Inflammatory macrophage treated with lipopolysaccharide for 1 hour (primary cell): ENCODE measurements at places on chromosomes 3 and 15.

- no peak for DNase-seq
Measured at GRCh38 chr15:22795206-22796063, 9.0 kb downstream of the NIPA1 start.

DNA sequence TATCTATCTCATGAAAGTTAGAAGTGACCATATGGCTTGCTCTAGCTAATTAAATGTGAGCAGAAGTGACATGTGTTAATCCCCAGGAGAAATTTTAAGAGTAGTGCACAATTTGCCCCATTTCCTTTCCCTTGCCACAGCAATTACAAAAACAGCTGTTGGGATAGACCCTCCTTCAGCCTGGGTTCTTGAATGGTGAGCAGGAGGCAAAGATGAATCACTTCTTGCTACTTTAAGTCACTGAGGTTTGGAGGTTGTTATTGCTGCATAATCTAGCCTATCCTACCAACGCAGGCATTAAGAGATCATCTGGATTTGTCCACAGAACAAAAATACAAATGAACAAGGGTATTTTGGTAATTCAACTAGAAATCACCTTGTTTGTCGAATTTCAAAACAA is 51.7 kb upstream of the CAPN7 start:
- no peak for DNase-seq

GRCh38 chr15:43896543-43896942 is 69.7 kb downstream of the WDR76 start:
- no peak for DNase-seq

DNA sequence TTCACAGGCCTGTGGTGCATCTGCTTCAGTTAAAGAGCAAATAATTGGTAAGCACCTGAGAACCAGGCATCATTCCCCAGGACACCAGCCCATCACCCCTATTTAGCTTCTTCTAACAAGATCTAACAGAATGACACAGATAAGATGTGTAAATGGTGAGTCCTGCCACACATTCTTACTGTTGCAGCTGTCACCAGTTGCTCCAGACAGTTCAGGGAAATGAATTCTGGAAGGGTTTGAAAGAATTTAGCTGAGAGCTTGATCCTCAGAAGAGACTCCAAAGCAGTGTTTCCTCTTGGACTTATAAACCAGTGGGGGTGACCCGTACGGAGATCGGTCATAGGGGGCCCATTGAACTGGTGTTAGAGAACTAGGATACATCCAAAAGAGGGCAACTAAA is 238.0 kb downstream of the MEX3B start:
- DNase-seq, result no peak

GRCh38 chr3:168273036-168273435 is 177.3 kb upstream of the GOLIM4 start:
- peak; percentile 60 for DNase-seq

DNA sequence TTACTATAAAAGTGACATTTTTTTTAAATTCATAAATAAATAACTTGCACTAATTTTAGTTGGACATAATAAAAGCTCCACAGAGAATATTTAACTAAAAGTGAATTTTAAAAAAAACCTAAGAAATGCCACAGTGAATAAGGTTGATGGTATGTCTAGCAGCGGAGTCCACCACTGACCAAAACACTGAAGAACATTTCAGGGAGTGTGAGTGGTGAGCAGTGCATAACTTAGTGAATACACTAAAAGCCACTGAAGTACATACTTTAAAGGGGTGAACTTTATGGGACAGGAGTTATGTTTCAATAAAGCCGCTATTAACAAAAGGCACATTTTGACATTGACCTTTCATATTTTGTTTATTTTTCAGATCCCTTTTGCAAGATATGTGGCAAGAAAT is 32.3 kb downstream of the SRP14 start:
- no peak for DNase-seq

- no peak for DNase-seq
Measured at GRCh38 chr3:129371041-129371826, 57.2 kb downstream of the EFCAB12 start.

GRCh38 chr3:150439657-150440056 is 31.6 kb downstream of the TSC22D2 start:
- no peak for DNase-seq

DNA sequence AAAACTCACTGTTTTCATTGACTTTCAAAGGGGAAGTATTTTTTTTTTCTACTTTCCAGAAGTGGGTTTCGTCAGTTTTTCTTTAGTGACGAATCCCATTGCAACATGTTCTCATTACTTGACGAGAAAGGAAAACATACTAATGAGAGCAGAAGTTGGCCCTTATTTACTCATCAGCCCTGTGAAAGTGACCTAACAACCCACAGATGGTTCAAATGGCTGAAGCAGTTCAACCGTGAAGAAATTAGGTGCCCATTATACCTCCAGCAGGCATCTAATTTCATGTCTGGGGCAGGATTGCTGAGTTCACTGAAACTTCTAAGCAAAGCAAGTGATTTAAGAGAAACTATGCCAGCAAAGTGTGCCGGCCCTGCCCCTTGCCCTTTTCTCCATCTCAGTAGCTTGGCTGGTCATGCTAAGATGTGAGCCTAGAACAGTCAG is 9.0 kb downstream of the AQP9 start:
- peak; percentile 95 for DNase-seq

DNA sequence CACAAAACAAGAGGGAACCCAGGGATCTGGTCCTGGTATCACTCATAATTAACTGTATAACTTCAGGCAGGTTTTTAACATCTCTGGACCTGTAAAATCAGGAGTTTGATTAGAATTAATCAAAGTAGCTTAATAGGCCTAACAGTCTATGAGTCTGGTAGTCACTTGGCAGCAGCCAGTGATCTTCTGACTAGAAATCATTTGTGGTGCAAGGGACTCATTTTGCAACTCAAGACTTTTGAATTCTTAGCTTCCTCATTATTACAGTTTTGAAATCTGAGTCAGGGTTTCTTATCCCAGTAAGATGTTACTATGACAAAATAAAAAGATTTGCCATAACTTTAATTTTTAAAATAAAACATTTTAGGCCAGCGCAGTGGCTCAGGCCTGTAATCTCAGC is 70.8 kb downstream of the TMCC1 start:
- peak; percentile 92 for DNase-seq

GRCh38 chr3:120429921-120430361 is 20.9 kb downstream of the FSTL1 start:
- DNase-seq, result no peak

- peak; percentile 74 for DNase-seq
Measured at GRCh38 chr3:192825657-192826200, 91.9 kb downstream of the MB21D2 start.

DNA sequence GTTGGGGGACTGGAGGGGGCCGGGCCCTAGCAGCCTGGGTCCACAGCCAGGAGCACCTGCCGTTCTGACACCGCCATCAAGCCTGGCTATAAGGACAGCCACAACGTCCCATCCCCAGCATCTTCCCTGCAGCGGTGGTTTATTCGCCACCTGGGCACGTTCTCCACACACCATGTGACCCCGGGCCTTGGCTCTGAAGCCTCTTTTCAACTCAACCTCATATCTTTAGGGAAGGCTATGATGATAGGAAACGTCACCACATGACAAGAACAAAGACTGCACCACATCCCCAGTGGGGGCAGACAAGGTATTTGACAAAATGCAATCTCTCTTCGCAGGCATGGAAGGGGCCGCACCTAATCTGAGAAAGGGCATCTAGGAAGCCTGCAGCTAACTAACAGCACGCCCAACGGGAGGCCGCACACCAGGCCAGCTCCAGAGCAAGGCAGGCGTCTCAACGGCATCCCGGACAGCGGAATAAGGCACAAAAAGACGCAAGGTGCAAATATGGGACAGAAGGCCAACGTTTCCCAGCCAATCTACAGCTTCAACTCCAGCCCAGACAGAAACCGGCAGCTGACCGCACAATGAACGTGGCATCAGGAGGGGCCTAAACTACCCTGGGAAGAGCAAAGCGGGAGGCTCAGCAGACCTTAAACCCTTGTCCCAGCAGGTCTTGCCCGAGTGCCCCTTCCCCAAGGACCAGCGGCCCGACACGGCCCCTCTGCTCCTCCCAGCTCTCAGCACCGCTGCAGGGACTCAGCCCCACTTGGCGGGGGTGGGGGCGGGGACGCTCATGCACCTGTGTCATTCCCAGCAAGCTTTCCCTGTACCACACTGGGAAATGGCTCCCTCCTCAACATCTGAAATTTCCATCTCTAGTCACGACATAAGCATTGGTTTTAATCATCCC is 41.9 kb downstream of the NIPA2 start:
- DNase-seq, result no peak

- DNase-seq, result no peak
Measured at GRCh38 chr15:39153716-39154115, 427.2 kb upstream of the THBS1 start.

DNA sequence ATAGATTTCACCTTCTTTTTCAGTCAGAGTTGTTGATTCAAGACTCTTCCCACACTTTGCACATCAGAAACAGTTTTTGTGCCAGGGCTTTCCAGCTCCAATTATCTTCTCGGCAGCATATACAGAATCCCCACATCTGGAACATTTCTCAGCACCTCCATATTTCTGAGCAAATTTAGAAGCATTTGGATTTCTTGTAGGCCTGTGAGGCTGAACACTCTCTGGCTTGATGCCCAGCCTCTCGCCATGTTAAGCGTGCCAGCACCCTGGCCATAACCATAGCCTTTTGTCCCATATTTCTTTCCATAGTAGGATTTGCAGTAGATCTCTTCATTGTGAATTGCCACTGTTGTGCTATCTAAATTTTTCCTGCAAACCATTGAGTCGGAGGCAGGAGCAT is 28.3 kb downstream of the CD80 start:
- DNase-seq, result no peak

DNA sequence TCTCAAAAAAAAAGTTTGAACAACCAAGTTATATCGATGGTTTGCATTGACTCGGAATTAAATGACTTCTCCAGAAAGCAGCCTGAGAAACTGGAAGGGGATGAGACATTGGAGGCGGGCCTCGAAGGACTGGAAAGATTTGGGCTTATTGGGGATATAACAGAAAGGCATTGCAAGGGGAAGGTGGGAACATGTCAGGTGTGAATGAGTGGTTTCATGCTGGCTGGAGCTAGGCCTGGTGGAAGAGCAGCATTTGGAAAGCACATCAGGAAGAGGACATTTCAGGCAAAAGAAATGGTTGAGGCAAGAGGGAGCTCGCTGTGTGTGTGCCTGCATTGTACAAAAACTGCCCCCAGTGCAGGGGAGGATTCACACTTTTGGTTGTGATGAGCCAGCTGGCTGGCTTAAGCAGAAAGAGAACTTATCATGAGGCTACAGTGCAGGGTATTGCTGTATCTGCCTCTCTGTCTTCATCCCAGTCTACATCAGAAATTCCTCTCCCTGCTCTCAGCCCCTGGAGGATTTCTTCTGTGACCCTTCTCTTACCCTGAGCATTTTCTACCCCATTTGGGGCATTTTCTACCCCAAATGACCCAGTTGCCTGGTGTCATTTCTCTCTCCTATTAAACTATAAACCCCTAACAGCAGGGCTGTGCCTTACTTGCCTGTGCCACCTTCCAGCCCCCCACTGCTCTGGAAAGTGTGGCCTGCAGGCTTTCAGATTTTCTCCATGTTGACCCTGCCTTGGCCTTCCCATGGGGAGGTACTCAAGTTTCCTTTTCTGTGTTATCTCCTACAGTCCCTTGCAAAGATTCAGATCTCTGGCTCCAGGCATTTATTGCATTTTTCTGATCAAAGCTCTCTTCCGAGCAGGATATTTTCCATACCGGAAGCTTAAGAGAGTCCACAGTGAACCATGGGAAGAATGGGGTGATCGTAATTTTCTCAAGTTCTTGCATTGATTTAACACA is 64.4 kb upstream of the FLNB start:
- no peak for DNase-seq

- DNase-seq, result no peak
Measured at GRCh38 chr15:33008284-33008995, 186.1 kb downstream of the FMN1 start.

DNA sequence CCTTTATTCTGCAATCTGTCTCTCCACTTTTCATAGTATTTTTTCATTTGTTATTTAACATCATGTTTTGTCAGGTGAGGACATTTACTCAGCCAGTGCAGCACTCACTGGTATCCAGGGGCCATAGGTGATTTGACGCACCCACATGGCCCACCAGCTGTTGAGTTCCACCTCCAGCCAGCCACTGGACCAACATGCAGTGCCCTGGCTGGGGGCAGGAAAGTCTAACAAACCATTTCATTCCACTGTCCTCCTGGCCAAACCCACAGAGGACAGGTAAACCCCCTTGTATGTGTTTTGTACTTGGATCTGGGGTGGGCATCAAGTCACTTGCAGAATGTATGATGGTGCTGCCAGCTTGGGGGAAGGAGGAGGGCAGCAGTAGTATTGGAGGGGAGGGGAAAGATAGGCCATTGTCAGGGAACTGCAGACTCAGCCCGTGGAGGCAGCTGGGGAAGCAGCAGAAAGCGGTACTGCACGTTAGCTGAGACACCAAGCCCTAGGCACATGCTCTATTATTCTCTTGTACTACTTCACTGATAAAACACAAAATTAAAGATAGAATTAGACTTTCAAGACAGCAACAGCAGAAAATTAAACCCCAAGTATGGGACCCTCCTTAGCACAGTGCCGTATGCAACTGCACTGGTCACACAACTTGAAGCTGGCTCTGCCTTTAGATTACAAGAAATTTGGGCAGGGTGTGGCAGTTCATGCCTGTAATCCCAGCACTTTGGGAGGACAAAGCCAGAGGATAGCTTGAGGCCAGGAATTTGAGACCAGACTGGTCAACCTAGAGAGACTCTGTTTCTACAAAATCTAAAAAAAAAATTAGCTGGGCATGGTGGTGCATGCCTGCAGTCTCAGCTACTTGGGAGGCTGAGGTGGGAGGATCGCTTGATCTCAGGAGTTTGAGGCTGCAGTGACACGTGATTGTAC is 15.4 kb upstream of the RPL24 start:
- DNase-seq, result no peak

GRCh38 chr3:43399034-43399433 is 112.7 kb downstream of the SNRK start:
- DNase-seq, result no peak

GRCh38 chr3:69200384-69201068 is 78.1 kb upstream of the LMOD3 start:
- no peak for DNase-seq

- DNase-seq, result no peak
Measured at GRCh38 chr3:46954178-46954577, 22.4 kb downstream of the CCDC12 start.

DNA sequence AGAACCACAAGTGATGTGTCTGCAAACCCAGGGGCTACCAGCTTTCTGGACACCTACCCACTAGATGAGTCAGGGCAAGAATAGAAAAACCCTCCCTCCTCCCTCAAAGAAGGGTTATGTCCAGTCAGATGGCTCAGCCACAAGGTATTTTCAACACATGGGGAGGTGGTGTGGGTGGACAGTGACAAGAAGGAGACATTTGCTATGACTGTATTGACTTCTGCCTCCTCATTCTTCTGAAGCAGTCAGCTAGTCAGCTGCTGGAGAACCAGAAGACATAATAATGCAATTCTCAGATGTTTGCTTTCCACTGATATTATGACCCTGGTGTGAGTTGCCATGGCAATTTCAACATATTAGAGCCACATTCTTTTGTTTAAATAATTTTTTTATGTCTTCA is 66.7 kb upstream of the GOLGA8B start:
- DNase-seq, result peak; percentile 69

- peak; percentile 69 for DNase-seq
Measured at GRCh38 chr3:171944118-171945016, 95.0 kb upstream of the FNDC3B start.

- no peak for DNase-seq
Measured at GRCh38 chr3:106277731-106278130, 408.9 kb upstream of the CBLB start.
